Suppressor macrophage treated with lipopolysaccharide for 4 hours (primary cell): ENCODE measurements at places on chromosomes 11 and 22.
A peak's percentile ranks its signal among the peaks of the same experiment; 100 is the strongest.

DNA sequence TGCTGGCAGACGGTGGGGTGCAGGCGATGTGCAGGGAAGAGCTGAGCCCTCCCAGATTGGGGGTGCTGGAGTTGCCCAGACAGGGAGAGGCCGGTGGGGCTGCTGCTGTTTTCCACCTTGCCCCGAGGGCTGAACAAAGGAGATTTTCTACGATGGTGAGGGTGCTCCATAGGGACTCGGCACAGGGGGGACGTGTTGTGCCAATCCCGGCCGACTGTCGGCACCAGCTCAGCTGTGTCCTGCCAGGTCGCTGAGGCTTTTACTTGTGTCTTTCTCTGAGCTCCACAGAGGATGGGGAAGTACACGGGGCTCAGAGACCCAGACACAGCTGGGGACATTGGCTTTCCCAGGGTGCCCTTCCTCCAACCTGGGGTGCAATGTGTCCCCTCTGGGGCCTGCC lies 816.8 kb downstream of the BRD1 start:
- DNase-seq: no peak

- no peak for DNase-seq
These were observed 84.2 kb upstream of the WNT7B start for GRCh38 chr22:46061124-46061500.

GRCh38 chr11:67160872-67161783 lies 42.1 kb downstream of the KDM2A start:
- peak; percentile 19 for DNase-seq

DNA sequence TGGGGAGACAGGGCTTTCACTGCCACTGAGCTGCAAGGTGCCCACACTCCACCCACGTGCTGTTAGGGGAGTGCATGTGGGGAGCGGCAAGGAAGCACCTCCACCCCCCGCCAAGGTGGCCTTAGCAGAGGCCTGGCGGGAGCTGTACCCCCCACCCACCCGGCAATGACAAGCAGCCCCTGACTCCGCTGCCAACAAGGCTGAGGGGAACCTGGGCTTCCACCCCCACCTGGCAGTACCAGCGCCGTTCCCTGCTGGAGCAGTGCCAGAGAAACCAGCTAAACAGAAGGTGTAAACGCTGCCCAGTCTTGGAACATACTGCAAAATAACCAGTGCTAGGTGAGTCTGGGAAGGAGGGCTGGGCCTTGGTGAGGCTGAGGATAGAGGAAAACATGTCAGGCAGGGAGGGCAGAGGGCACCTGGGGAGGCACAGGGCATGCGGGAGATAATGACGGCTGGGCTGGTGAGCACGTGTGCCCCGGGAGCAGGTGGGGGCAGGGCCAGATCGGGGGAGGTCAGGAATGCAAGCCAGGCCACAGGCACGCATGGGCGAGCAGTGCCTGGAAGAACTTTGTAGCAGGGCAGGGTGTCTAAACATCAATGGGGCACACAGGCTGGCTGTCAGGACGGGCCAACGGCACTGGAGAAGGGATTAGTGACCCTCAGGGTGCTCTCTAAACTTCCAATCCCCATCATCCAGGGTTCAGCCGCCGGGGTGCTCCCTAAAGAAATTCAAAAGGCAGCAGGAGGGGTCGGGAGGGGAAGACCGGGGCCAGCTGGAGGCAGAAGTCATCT lies 6.6 kb downstream of the CERK start:
- DNase-seq: no peak

DNA sequence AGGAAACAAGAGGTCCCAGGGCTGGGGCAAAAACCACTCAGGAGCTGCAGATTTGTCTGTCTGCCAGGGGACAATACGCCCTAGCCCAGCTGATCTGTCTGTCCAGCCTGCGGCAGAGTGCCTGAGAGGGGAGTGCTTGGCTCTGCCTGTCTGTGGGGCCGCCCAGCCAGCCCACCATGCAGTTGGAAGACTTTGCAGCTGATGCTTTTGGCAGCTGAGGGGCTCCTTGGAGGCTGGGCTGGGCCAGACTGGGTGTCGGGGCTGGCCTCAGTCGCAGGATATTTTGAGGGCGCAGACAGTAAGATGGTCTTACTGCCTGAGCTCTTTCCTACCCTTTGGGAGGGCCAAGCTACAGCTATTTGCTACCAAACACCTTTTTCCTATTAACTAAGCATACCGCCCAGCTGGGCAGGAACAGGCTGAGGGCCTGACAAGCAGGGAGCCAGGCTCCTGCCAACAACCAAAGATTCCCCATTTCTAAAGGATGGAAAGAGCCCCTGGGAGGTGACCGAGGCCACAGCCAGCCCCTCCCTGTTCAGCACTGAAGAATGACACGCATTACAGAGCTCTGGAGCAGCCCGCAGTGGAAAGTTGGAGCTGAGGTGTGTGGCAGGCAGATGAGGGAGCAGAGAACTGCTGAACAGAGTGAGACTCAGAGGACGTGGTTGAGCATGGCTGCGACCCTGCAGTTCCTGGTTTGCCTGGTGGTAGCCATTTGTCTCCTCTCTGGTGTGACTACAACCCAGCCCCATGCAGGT lies at the start of gene FAM180B:
Gene FAM180B, plus strand, starts transcription at position 581 of the 758 bp plus-strand sequence. Its CDS starts 91 bp downstream, at position 672.
- no peak for DNase-seq

DNA sequence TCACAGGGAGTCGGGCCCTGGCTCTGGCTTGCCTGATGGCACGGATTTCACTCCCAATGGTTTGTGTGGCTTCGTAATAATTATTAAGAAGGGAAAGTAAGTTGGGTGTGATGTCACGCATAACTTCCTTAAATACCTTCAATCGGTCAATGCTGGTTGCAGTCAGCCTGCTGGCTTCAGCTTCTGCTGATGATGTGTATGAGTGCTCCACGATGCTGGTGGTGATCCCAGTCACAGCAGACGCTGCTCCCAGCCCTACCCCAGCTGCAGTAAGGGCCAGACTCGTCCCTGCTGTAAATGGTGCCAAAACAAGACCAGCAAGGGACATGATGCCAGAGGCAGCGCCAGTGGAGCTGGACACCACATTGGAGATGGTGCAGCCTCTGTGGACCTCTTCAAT lies 19.1 kb downstream of the APOL3 start:
- DNase-seq: no peak

DNA sequence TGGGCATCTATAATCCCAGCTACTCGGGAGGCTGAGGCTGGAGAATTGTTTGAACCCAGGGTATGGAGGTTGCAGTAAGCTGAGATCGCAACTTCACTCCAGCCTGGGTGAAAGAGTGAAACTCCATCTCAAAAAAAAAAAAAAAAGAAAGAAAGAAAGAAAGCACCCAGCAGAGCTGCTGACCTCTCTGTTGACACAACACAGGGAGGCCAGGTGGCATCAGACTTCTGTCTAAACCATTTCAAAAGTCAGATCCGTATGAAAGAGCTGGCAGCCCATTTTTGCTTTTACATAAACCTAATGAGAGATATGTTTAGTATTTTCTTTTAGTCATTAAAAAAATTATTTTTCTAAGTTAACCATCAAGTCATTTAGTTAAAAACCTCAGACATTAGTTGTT lies 64.4 kb upstream of the RRM1 start:
- DNase-seq: no peak

DNA sequence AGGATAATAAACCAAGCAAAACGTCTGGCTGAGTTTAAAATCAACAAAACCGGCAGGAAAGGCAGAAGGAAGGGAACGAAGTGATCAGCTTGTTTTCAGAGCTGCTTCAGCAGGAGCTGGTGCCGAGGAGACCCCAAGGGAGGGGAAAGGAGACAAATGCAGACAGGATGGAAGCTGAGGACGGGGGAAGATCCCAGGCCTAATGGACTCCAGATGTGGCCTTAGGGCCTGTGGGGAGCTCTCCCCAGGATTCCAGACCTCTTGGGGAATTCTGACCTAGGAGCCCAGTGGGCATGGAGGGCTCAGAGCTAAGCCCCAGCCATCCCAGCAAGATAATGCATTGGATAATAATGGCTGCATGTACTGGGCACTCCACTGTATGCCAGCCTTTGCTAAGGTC lies 211.4 kb upstream of the NARS2 start:
- no peak for DNase-seq

DNA sequence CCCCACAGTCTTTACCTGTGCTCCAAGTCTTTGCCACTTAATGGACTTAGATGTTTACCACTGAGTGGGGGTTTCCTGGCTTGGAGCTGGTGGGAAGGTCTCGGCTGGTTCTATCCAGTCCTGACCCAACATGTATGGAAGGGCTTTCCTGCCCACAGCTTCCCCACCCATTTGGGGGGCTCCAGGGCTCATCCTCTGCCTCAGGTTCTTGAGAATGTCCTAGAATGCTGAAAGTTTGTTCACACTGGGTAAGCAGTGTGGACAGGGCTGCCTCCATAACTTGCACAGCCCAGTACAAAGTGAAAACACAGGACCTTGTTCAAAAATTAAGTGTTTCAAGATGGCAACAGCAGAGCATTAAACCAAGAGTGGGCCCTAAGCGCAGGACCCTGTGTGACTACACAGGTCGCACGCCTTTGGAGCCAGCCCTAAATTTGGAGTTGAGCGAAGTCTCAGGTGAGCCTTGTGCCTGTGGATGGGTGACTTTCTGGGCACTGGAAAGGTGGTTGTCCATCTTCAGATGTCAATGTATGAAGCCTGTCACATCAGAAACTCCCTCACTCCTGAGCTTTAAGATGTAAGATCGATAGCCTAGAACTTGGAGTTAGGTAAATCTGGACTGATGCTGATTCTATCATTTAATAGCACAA lies 72.7 kb upstream of the NARS2 start:
- no peak for DNase-seq

DNA sequence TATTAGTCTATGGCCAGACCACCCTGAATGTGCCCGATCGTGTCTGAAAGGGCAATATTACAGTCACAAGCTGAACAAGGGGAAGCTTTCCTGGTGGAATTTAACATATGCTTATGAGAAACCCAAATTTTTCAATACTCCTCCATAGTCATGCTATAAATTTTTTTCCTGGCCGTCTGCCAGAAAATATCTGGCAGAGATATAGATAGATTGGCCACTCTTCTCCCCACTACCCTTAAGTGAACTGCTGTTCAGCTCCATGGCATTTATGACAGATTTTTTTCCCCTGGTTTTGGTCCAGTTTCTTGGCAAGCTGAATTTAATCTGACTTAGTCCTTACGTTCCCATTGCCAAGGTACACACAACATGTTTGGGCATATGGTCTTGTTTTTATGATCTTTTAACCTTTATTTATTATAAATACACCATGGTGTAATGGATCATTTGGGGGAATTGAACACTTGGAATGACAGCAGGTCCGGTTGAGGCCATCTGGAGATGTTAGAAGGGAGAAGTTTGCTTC lies 328.5 kb downstream of the CNTN5 start:
- no peak for DNase-seq

DNA sequence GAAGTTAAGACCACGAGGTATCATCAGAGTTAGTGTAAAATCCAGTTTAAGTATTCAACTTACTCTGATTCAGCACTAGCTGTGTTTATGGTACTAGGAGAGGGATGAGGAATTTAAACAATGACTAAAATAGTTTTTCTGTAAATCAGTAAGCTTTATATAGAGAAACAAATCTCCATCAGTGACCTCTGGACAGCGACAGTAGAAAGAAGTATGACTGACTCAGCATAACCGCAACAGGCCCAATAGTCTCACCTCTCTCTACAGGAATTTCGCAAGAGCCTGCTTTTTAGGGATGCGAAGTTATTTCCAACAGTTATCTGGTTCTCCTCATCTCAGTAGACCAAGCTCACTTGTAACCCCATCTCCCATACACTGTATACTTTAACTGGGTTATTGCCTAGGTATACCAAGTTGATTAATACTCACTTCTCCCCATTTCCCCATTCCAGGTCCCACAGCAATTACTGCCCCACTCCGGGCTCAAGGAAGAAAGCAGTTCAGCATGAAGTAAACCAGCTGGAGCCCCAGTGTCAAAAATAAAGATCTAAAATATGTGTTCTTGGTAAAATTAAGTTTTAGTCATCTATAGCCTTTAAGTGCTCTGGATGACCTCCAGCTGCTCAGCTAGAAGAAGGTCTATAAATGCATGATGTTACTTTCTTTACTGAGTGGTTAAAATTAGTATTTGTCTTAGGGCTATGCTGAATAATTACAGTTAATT lies 770.6 kb upstream of the CCDC90B start:
- DNase-seq: no peak

DNA sequence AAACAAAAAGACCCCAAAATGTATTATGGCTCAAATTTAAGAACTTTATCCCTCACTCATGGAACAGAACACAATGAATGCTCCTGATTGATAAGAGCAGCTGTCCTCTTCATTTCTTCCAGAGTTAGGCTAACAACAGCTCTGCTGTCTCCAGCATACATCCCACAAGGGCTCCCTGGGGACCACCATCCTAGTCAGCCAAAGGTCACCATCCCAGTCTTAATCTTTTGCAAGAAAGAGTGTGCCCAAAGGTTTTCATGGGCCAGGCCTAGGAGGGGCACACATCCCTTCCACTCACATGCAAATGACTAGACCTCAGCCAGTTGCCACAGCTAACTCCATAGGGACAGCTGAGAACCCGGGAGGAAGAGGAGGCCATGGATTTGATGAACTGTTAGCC lies 555.3 kb downstream of the BUD13 start:
- no peak for DNase-seq

- DNase-seq: no peak
These were observed 722.6 kb upstream of the TENM4 start for GRCh38 chr11:80163441-80163840.

DNA sequence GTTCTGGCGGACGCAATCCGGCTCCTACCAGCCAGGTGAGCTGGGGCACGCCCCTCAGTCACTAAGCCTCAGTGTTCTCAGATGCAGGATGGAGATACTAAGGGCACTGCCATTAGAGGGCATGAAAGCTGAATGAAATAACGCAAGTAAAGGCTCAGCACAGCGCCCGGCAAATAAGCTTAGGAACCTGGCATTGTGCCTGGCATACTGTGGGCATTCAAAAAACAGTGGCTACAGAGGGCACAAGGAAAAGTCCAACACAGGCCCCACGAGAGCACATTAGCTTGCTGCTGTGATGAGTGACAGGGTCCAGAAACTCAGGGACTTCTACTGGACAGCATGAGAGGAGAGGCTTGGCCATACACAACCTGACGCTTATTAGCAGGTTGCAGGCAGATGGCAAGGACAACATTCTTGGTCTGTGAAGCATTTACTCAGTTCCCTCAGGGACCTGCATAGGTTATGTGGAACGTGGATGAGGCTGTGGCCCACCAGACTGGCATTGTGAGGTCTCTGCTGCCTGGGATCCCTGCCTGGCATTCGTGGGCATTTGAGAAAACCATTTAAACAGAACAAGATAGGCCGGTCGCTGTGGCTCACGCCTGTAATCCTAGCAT lies 12.2 kb downstream of the TXN2 start:
- DNase-seq: no peak

DNA sequence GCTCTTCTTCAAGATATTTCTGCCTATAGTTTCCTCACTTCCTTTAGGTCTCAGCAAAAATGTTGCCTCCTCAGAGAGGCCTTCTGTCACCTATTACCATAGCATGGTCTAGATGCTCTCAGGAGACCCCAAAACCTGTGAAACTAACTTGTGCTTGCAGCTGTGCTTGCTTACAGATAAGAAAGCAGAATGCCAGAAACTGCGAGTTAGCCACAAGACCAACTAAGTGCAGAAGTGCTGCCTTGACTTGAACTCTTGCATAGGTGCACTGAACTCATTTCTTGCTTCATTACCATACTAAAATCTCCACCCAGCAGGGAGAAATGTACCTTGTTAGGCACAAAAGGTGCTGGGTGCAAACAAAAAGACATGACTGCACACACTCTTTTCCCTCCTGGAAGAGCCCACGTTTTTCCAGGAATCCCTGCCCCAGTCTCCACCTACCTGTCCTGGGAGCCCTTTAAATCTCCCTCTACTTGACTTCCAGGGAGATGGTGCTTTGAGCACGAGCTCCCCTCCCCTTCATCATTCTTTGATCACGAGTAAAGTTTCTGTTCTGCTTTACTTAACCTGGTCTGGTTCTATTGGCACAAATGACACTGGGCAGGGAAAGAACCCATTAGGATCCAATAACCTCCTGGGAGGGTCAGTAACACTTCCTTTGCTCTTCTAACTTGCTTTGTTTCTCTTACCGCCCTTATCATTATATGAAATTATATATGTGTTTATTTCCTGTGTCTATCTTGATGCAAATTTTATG lies 137.7 kb upstream of the DDI1 start:
- no peak for DNase-seq
